HuH-7 (cell line): ENCODE measurements at places on chromosomes 6 and 20.

- DNase-seq, result no peak
Observed at GRCh38 chr6:133227344-133227743, 13.8 kb upstream of the EYA4 start.

- no peak for DNase-seq
Observed at GRCh38 chr6:15106958-15107643, 138.8 kb upstream of the JARID2 start.

DNA sequence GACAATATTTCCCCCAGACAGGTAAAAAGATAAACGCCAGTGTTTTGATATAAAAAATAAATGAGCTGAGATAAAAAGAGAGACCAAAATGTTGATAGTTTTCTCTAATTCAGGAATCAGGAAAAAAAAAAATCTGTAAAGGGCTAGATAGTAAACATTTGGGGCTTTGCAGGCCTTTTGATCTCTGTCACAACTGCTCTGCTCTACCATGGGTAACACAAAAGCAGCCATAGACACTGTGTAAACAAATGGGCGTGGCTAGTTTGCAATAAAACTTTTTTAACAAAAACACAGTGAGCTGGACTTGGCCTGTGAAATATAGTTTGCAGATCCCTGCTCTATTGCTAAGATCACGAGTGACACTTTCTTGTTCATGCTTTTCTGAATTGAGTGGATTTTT lies 219.1 kb upstream of the STXBP5 start:
- peak; percentile 70 for DNase-seq

GRCh38 chr6:130615816-130616215 lies 211.4 kb upstream of the SMLR1 start:
- no peak for DNase-seq

DNA sequence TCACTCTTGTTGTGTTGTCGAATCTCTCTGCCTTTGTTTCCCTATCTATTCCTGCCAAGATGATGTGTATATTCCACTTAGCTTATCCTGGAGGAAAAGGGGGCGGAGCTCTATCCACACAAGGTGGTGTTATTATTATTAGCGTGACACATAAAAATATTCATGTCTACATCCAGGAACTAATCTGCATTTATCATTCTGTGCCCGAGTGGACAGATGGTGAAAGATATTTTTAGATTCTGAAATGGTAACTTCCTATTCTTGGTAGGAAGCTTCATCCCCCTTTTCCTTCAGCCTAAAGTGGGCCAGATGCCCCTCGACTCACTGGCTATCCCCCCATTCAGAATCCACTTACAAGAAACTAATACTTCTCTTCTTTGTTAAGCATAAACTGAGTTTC lies 2.0 kb downstream of the XKR7 start:
- no peak for DNase-seq

GRCh38 chr6:132612449-132613108 lies 11.5 kb downstream of the TAAR2 start:
- DNase-seq, result no peak

GRCh38 chr6:161417717-161418462 lies 144.0 kb upstream of the AGPAT4 start:
- DNase-seq, result no peak

DNA sequence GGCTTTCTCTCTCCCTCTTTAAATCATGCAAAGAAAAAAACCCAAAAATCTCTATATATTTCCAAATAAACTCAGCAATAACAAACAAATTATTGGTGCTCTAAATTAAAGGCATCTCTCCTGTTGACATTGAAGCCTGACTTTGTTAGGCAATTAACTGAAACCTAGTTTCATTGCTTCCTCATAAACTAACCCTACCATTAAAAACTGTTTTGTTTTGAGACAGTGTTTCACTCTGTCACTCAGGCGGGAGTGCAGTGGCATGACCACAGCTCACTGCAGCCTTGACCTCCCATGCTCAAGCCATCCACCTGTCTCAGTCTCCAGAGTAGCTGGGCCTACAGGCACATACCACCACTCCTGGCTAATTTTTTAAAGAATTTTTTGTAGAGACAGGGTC lies 34.9 kb downstream of the PIGU start:
- no peak for DNase-seq

GRCh38 chr6:251920-252319 lies 40.4 kb upstream of the DUSP22 start:
- DNase-seq, result no peak

DNA sequence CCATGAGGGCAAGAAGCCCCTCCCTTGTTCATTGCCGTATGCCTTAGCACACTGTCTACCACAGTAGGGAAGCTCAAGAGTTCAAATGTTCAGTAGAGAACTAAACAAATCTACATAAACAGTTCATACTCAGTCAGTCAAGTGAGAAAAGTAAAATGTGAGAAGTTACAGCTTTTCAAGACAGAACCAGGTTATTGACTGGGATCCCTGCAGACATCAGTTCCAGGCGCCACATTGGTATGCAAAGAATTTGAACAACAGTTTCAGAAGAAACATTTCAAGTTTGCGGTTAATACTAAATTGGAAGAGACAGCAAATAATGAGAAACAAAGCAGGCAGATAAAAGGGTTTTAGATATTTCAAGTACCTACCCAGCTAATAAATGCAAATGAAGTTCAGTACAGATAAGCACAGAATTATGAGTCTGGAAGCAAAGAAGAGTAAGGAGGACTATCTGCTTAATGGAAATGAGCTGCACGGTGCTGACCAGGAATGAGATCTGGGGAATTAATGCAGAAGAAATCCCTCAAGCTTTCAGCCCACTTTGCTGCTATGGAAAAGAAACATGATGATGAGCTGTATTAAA lies 246.2 kb downstream of the HACE1 start:
- no peak for DNase-seq

DNA sequence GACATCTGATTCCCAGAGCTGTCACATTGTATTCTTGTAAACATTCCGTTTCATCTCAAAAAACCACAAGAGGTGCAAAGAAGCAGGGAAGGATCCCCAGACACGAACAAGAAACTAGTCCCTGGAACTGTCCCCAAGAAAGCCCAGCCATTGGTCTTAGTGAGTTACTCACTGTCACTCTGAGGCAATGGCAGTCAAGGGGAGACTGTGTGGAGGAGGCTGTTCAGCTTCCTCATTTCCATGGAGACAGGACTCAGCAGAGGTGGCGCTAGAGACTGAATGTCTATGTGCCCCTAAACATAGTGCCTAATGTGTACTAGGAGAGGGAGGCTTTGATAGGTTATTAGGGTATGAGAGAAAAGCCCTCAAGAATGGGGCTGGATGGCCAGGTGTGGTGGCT lies 11.1 kb downstream of the ULBP1 start:
- DNase-seq, result no peak

DNA sequence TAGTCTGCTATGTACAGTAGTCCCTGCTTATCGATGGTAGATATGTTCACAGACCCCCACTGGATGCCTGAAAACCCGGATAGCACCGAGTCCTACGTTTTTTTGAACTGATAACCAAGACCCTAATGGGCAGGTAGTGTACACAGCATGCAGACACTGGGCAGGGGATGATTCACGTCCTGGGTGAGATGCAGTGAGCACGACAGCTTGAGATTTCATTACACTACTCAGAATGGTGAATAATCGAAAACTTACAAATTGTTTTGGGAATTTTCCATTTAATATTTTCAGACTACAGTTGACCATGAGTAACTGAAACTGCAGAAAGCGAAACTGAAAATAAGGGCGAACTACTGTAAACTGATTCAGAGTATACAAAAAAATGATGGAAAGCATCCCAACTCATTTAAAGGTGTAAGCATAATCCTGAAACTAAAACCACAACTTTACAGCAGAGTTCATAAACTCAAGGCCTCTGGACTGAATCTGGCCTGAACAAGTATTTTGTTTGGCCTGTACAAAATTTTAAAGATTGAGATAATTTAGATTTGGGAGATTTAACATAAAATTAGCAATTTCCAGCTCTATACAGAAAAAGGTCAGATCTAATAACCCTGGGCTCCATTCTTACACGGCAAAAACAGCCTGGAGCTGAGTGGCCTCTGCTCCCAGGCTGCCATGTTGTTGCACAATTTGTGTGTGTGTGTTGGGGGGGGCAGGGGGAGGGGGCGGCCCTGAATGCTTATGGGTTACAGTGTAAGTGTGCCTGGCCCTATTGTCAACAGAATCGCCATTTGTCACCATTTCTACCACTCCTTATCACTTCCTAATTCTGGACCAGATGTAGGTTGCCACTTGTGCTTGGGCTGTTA lies 34.9 kb downstream of the RNF24 start:
- peak; percentile 68 for DNase-seq

- no peak for DNase-seq
Observed at GRCh38 chr20:20201124-20201523, 148.8 kb downstream of the CFAP61 start.

GRCh38 chr6:35295521-35296315 lies 1.9 kb upstream of the DEF6 start:
- DNase-seq, result no peak

GRCh38 chr20:5696011-5696559 lies 54.1 kb upstream of the SHLD1 start:
- no peak for DNase-seq

- DNase-seq, result peak; percentile 96
Observed at GRCh38 chr20:51014797-51015722, 7.8 kb downstream of the KCNG1 start.

GRCh38 chr6:132300323-132300949 lies 100.8 kb downstream of the MOXD1 start:
- no peak for DNase-seq

DNA sequence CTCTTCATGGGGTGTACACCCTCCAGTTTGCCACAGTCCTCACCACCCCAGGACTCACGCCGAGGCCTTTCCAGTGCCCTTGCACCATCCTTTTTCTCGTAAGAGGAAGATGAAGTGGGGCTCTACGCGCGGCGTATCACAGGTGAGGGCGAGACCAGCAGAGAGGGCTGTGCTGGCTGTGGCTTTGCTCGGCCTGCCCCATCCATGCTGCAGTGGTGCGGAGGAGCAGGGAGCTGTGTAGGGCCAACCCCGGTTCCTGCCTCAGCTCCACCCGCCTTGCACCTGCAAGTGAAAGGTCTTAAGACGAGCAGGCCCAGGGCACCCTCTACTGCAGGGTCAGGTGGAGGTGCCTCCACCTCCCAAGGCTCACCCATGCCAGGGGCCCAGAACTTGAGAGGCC lies 24.1 kb downstream of the RBCK1 start:
- DNase-seq, result no peak

- no peak for DNase-seq
Observed at GRCh38 chr6:38775870-38776269, 60.8 kb downstream of the DNAH8 start.

DNA sequence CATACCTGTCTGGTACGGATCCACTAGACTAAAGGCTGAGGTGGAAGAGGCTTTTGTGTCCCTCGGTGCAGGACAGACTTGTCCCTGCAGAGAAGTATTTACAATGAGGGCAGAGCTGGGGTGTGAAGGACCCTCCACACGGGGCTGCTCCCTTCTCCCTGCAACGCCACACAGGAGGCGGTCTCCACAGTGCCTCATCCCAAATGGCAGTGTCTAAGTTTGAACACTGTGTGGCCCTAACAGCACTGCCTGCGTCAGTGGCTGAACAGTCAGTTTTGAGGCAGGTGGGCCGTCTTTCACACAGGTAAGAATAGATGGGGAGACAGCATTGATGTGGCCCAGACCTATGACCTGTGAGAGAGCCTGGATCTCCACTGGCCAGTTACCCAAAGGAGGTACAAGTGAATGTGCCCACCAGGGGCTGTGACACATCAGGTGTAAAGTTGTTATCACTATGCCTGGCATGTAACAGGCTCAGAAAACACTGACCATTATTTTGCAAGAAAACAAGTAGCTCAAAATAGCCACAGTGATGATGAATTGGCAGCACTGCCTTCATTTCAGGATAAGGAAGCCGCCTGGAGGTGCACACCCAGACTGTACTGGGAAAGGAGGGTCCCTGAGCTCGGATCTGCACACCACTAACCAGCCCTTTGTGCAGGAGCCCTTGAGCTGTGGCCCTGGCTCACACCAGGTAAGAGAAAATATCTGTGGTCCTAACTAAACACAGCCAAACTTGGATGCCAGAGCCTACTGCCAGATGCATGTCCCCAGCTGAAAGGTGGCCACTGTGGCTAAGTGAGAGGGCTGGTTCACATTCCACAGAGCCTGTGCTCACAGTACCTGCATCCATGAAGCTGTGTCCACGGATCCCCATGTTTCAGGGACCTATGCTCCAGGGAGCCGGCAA lies 246.7 kb downstream of the DLL1 start:
- no peak for DNase-seq

DNA sequence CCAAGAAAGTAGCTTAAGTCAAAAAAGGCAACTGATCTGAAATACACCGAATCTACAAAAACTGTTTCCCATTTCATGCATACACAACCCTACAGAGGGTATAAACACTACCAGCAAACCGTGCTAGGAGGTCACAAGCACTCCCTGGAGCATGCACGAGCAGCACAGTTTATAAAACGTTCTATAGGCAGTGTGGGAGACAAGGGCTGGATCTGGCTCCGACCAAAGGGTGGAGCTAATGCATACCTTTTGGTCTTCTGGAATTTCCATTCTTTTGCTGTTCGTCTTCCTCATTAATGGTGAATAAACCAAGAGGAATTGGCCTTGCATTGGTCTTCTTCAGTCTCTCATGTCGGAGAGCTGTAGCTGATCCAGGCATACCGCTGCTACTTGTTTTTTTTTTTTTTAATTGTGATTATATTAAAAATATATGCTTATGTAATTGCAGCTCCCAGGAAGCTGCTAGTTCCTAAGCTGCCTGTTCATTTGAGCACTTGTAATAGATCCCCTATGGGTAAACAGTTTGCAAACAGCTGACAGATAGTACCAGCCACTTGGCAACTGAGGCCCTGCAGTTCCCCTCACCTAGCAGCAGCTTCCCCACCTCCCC lies 24.5 kb downstream of the MAP7 start:
- no peak for DNase-seq

DNA sequence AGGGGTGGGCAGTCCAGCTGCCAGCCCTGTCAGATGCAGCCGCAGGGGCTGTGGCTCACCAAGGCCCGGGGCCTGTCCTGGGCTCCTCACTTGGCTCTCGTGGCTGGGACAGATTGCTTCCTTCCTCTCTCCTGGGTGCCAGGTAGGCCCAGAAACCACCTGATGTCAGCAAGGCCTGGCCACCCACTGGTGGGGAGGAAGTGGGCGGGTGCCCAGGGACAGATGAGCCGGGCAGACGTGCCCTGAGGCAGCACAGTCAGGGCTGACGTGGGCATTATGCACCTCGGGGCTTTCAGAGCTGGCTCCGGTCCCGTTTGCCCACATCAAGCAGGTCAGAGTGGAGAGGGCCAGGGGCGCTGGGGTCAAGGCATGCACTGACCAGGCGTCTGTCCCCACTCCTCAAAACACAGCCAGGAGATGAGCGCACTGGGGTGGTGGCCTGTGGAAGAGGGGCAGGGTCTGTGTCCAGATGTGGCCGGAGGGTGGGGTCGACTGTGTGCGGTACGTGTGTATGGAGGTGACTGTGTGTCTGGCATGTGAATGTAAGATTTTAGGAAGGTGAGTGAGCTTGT lies 133.2 kb upstream of the PTPN1 start:
- DNase-seq, result no peak

DNA sequence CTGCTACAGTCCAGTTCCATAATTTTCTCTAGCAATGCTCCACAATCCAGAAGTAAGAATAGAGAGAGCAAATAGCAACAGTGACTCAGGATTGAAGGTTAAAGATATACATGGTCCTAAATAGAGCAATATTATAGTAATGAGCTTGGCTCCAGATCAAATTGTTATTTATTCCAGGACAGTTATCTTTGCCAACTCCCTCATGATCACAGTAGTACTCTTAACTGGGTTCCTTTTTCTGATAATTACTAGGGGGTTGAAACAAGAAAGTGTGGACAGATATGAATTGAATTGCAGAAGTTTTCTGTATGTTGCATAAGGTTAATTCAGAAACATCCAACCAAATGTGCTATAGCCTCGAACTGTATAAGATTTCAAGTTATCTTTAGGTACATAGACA lies 11.9 kb downstream of the FAM184A start:
- no peak for DNase-seq

- DNase-seq, result no peak
Observed at GRCh38 chr20:44054118-44054517, 132.9 kb downstream of the JPH2 start.
